Activated naive CD4-positive, alpha-beta T cell treated with Interleukin-2 at 50 U/mL for 16 hours (primary cell): ENCODE measurements at places on chromosomes 5 and 9.

DNA sequence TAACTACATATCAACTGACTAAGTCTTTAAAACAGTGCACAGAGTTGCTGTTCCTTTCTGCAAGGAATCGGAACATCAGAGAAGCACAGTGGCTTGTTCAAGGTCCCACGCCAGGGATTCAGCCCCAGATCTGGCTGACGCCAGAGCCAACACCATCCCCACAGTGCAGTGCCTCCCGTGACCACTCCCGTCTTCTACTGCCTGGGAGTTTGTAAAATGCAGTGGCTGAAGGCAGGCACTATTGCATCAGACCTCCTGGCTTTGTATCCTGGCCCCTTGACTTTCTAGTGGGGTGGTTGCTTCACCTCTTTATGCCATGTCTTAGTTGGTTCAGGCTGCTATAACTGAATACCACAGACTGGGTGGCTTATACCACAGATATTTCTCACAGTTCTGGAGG is 131.0 kb downstream of the NSG2 start:
- DNase-seq, result no peak

- DNase-seq, result no peak
Observed at GRCh38 chr9:74910036-74910435, 22.3 kb upstream of the TRPM6 start.

GRCh38 chr9:98318834-98319478 is 63.5 kb upstream of the TBC1D2 start:
- DNase-seq, result no peak

DNA sequence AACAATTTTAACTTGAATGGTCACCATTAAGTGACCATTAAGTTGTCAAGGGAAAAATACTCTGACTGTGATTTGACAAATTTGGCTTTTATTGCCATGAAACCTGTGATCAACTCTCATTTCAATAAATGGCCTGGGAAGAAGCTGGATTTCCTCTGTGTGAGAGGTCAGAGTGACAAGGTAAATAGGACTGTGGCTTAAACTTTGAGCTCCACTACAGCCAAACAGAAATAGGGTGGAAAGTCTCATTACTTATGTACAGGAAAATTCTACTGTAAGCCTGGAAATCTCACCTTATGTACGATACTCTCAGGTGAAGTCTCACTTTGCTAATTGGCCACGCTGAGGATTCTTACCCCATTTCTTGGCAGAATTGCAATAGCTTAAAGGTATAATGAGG is 67.3 kb downstream of the NPR3 start:
- DNase-seq, result no peak

DNA sequence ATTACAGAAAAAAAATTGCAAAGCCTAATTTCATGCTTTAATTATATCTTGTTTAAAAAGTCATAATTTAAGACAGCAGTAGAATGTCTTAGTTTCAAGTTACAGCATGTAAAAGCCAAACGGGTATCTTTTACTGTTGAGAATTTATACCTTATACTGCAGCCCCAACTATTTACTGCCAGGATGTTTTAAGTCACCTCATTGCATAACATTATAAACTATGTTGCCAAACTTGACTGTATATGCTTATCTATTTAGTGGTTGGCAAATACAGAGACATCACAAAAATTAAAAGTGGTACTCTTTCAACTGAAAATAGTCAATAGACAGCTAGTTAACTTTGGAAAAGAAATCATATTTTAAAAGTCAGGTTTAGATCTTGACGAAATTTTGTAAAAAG is 119.5 kb downstream of the EDIL3 start:
- DNase-seq, result no peak
